A549 treated with AZD2906 at 1 μM for 4 hours (cell line): ENCODE measurements at places on chromosomes 3 and 15. TPM values are rescaled to one million over a fixed set of nuclear protein-coding genes. Genes with fewer than 3 reads are reported as not detected.

Gene ACKR2
- total RNA-seq, result 0.09 to 0.13 TPM (median 0.10 TPM) in 3 of 5 replicates, not detected in the others

Gene SOX2
- total RNA-seq, result 0.38 to 0.58 TPM (median 0.44 TPM) in 5 replicates

Gene AADACL2
- not detected in 5 replicates for total RNA-seq

Gene FLNB
- total RNA-seq, result 321 to 346 TPM (median 338 TPM) in 5 replicates

Gene TXNRD3
- total RNA-seq, result 6.6 to 7.4 TPM (median 7.0 TPM) in 5 replicates
